ENCODE measurements at places on chromosomes 16 and 17.
A peak's percentile ranks its signal among the peaks of the same experiment; 100 is the strongest.

- DNase-seq: no peak
Measured at GRCh38 chr17:67431249-67432015, 54.4 kb downstream of the PITPNC1 start.

GRCh38 chr16:29318037-29318436, 88.5 kb downstream of the NPIPB11 start:
- DNase-seq: no peak

- DNase-seq: no peak
Measured at GRCh38 chr17:60716766-60717165, 39.1 kb downstream of the BCAS3 start.

DNA sequence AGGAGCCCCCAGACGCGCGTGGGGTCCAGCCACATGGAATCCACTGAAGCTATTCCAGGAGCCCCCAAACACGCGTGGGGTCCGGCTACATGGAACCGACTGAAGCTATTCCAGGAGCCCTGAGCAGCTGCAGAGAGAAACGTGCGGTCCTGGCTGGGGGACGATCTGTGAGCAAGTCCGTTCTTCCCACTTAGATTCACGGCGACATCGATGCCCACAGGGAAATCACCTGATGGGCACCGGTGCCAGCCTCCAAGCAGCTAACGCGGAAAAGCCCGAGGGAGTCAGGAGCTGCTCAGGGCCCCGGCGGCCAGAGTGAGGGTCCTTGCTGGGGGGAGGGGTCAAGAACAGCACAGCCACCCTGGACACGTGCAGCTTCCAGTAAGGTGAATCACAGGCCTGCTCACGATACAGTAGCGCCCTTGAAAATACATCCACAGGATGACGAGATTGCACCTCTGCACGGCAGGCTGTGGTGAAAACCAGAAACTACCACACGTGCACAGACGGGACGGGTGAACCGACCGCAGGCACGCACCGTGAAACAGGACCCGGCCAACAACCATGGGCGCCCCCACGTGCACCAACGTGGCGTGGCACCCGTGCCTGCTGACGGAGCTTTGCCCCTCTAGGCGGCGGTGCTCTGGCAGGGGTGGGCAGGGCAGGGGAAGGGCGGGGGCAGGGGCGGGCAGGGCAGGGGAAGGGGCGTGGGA, 77.7 kb upstream of the GNG13 start:
- no peak for DNase-seq

- DNase-seq: no peak
Measured at GRCh38 chr16:4465977-4466779, 8.2 kb downstream of the NMRAL1 start.

- peak; percentile 14 for DNase-seq
Measured at GRCh38 chr17:80283116-80283852, 22.6 kb downstream of the RNF213 start.

DNA sequence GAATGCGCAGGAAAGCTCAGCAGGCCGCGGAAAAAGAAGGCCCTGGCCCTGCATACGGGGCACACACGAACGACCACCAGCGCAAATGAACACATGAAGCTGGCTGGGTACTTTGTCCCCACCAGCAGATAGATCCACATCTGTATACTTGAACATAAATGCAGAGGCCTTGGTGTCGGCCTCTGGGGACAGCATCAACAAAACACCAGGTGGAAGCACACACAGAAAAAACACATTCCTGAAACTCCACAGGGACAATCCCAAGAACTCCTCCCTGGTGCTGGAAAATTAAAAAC, 606 bp upstream of the ZBTB4 start:
- DNase-seq: no peak

GRCh38 chr17:41284546-41284945, 9.0 kb downstream of the KRTAP9-7 start:
- no peak for DNase-seq

GRCh38 chr16:57976331-57976796, 5.4 kb upstream of the CNGB1 start:
- DNase-seq: no peak

- DNase-seq: no peak
Measured at GRCh38 chr16:81127051-81127450, 30.9 kb upstream of the GCSH start.

- DNase-seq: peak; percentile 45
Measured at GRCh38 chr17:75011401-75012095, 922 bp upstream of the MRPL58 start.

DNA sequence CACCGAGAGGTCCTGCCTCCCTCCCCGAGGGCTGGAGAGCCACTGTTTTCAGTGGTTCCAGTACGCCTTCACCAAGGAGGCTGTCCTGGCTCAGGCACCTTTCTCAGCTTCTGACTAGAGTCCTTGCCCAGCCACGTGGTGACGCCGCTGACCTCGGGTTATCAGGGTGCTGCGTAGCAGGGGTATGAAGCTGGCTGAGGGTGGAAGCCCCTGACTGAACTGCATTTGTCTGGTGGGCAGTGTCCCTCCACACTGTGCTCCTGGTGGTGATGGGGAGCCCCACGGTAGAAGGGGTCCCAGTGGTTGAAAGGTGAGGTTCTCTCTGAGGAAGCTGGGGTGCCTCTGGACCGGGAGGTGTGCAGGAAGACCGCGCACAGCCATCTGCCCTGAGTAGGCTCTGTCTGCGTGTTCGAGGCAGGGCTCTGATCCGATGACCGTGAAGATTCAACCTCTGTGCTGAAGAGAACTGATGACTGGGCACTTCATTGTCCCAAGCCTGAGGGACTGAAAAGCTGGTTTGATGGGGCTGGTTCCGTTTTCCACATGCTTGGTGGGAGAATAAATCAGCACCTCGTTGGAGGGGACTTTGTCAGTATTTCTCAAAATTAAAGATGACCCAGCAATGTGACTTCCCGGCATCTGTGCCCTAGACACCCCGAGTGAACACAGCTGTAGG, 2.5 kb downstream of the ACSF3 start:
- DNase-seq: no peak

GRCh38 chr17:7959503-7960253, 27.7 kb downstream of the CNTROB start:
- no peak for DNase-seq

DNA sequence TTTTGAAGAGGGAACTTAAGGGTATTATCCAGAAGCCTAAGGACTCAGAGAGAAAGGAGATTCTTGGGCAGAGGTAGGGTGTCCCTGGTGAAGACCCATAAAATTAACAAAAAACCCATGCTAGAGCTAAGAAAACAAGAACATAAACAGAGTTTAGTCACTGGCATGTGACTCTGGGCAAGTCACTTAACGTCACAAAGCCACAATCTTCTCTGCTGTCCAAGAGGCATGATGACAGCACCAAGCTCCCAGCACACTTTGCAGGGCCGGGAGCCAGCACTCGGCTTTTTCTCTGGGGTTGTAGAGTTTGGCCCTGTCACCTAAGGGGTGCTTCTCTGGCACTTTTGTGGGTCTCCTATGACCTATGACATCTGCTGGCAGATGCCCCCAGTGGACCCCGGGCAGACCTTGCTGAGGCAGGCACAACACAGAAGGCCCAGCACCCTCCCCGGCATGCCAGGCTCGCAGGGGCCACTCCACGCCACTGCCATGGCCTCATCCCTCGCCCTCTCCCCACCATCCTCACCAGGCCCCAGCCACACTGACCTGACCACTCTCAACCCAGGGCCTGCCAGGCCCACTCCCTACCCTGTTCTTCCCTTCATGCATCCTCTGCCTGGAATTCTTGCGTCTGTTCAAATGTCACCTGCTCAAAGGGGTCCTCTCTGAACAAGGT, 69.8 kb downstream of the DYNLRB2 start:
- DNase-seq: no peak

DNA sequence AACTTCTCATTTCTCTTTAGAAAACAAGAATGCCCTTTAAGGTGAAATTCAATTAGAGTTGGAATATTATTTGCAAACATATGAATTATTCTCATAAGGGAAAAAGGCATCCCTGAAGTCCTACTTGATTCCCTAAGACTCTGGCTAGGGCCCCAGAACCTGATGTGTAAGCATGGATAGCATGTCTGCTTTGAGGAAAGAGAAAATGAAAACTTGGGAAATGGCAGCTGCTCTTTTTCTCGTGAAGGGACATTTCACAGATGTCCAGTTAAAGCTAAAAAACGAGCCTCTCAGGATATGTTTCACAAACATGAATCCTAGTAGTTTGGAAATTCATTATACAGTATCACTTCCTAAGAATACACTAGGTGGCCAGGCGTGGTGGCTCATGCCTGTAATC, 112.3 kb upstream of the CLEC3A start:
- DNase-seq: no peak

DNA sequence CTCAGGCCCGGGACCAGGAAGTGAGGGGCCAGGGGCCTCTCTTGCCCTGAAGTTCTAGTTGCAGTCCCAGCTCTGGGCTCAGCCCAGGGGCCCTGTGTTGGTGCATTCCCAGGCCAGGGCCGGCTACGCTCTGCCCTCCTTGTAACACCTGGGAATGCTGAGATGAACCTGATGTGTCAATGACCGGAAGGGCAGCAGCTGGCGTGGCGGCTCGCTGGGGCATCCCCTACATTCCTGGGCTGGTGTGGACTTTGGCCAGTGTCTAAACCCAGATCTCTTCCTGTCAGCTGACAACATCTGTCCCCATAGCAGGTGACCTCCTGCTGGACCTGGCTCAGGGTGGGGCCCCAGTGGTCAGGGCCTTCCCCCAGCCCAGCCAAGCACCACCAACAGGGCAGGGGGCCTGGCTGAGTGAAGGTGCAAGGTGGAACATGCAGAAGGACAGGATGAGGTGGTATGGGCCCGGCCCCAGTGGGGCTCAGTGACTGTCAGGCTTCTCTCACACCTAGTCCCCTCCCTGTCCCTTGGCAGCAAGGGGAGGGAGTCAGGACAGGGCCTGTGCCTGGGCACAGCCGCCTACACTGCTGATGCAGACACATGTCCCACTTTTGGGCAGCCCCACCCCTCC, 15.9 kb downstream of the FAM83G start:
- no peak for DNase-seq

- DNase-seq: no peak
Measured at GRCh38 chr17:1144162-1144561, 35.6 kb downstream of the ABR start.

GRCh38 chr16:10584981-10585438, 4.6 kb upstream of the EMP2 start:
- DNase-seq: no peak

- DNase-seq: peak; percentile 66
Measured at GRCh38 chr16:74034862-74035261, 261.8 kb upstream of the PSMD7 start.

DNA sequence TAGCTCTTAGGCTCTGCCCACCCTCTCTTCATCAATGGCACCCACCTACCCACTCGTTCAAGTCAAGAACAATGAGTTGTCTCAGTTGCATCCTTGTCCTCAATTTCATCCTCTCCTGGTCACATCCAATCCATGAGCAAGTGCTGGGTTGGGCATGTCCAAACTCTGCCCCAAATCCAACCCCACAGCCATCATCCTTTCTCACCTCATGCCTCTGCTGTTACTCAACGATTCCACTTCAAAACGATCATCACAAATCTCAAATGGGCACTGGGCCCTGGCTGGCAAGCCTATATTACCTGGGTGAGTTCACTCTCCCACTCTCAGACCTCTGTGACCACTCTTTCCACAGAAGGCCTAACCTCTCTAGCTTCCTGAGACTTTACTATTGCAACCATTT, 12.0 kb upstream of the TEX2 start:
- DNase-seq: no peak

- no peak for DNase-seq
Measured at GRCh38 chr16:80751167-80751566, 53.2 kb downstream of the CDYL2 start.

DNA sequence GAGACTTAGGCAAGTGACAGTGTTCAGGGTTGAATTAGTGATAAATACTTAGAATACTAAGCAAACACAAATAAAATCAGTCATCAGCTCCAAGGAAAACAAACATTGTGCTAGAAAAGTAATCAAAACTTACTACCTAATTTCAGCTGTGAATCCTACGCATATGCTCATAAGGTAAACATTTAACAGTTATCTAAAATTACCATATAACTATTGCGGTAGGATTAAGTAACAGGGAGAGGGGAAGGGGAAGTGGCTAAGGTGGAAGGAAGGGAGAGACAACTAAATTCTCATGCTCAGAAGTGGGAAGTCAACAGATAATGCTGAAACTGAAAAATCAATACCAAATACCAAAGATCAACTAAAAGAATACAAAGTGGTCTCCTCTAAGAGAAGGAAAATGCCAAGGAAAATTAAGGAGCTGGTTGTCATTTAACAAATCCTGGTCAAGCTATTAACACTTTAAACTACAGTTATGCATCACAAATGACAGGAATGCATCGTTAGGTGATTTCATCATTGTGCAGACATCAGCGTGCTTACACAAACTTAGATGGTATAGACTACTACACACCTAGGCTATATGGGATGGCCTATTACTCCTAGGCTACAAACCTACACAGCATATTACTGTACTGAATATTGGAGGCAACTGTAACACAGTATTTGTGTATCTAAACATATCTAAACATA, 20.0 kb downstream of the USP32 start:
- DNase-seq: no peak

- DNase-seq: no peak
Measured at GRCh38 chr17:73187203-73187769, 5.6 kb upstream of the COG1 start.

DNA sequence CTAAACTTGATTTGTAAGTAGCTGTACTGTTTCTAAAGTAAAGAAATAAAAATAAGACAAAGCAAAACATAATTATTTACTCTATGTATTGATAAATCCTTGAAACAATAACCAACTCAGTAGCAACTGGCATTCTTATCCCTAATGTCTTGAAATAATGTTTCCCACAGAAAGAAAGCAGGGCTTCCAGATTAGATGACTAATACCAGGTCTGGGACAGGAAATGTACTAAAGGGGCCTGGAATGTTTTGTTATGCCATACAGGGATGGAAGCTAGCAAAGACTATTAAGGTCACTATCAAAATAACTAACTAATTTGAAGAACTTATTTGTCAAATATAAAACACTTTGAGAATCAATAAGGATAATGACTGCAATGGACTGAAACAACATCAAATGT, 82.1 kb downstream of the CFDP1 start:
- no peak for DNase-seq

Measured in NCI-H1092 treated with DMSO at 0.1 percent for 48 hours (cell line).